Cerebellar nuclear complex (tissue), 1 donor: ENCODE measurements at places on chromosomes 6 and 20.

GRCh38 chr6:106110164-106110826 lies 24.2 kb downstream of the PRDM1 start:
- DNase-seq, result no peak

GRCh38 chr20:46311039-46311650 lies 2.8 kb upstream of the CDH22 start:
- DNase-seq, result no peak

GRCh38 chr6:116763906-116764628 lies 1.5 kb downstream of the FAM162B start:
- DNase-seq, result no peak

- no peak for DNase-seq
These were observed 117.3 kb downstream of the OPRM1 start for GRCh38 chr6:154156135-154156896.

DNA sequence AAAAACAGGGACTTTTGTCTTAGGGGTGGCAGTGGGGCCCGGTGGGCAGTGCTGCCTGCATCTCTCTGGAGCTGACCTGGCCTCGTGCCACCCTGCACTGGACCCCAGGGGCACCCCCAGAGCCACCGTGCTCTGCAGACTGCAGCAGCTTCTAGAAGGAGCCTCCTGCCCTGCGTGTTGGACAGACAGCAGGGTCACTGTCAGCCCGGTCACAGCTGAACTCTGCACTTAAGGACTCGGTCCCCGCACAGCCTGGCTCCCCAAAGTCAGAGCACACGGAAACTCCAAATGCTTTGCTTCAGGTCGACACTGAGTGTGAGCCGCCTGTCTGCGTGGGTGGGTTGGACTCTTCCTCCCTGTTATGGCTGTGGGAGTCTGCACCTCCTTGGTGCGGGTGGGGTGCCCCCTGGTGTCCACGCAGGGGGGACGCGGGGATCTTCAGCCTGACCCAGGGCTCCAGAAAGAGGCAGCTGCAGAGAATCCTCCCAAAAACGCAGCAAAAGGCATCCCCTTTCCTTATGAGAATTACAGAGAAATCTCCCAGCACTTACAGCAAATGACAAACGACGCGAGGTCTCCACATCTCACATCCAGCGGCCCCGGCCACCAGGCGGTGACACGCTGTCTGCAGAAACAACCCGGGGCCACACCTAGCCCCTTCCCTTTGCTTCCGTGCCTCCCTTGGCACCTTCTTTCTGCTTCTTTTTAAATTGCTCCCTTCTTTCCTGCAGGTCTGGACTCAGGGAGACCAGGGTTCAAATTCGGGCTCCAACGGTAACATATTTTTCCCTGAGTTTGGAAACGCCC lies 36.3 kb upstream of the DACT2 start:
- no peak for DNase-seq
